ENCODE measurements at places on chromosomes 3 and 15.

- DNase-seq, result no peak
These were observed 74.0 kb upstream of the STRIT1 start for GRCh38 chr3:155367506-155367905.

DNA sequence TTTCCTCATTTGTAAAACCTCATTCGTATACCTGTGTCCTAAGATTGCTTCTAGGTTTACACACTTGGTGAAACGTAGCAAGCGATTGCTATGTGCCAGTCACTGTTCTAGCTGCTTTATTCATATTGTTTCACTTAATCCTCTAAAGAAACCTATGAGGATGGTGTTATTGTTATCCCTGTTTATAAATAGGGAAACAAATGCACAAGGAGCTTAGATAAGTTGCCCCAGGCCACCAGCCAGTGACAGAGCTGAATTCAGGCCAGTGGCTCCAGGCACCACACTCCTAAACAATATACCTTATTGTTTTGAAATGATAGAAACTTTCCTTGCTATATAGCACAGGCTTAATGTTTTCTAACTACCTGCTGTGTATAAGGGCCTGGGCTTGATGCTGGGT lies 44.0 kb downstream of the LPP start:
- DNase-seq, result no peak

- no peak for DNase-seq
These were observed 271.6 kb downstream of the FHIT start for GRCh38 chr3:60979461-60980341.

- no peak for DNase-seq
These were observed 201.9 kb upstream of the CHRM5 start for GRCh38 chr15:33766389-33766788.

DNA sequence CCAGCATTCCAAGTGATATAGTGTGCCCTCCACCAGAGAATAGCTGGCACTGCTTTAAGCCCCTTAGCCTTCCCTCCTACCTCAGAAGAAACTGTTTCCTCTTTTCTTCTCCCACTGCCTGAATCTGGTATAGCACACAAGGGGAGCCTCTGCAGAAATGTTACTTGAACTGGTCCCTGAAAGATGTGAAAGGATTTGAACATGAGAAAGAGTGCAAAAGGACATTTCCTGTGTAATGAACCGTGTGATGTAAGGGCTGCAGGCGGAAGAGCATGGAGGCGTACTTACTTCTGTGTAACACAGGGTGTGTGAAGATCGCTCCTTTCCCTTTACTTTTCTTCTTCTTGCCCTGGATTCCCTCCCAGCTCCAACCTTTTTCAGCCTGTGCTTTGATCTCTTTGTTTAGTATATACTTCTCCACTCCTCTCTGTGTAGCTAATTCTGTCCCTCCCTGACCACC lies 8.4 kb downstream of the TMOD3 start:
- DNase-seq, result no peak

DNA sequence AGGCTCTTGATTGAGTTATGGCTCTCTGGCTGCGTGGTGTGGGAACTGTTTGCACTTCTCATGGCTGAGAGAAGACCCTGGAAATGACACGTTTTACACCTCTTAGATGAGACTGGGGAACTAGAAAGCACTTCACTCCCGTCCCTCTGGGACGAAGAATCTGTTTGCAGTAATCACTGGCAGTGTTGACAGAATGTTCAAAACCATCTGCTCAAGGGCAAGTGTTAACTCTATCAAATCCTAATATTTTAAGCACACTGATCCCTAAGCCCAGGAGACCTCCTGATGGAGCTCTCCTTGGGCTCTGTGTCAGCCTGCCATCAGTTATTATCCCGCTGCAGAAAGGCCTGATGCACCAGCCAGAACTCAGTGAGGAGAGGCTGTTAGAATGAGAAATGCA lies 323.8 kb upstream of the DNAJC19 start:
- DNase-seq, result no peak

DNA sequence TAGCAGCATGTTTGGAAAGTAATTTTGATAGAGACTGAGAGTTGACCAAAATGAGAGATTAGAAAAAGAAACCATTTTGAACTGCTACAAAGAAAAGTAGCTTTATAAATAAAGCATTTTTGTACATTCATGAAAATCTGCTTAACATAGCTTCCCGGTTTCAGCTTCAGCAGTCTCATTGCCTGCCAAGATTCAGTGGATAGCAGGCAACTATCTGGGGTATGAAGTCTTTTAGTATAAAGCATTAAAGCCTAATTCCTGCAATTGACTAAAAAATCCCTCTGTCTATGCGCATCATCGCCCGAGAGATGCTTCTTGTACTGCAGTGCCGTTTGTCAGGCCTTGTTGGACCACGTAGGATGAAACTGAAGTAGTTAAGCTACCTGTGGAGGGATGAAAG lies 588.4 kb downstream of the NAALADL2 start:
- DNase-seq, result no peak

GRCh38 chr3:140178482-140178881 lies 243.5 kb downstream of the CLSTN2 start:
- DNase-seq, result no peak

- DNase-seq, result no peak
These were observed 476.6 kb upstream of the ROBO1 start for GRCh38 chr3:80244390-80244789.

DNA sequence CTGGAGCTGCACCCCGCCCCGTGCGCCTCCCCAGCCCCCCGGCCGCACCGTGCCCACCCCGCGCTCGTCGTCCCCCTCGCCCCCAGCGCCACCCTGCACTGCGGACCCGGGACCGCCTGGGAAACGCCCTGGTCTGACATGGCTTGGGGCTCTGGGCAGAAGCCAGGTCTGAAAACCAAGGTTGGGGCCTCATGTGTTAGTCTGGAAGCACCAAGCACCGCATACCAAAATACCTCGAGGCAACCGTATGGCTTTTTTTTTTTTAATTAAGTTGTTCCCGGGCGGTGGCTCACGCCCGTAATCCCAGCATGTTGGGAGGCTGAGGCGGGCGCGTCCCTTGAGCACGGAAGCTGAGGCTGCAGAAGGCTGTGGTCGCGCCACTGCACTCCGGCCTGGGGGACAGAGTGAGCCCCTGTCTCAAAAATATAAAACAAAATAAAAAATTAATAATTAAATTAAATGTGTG lies 91.5 kb upstream of the CHD2 start:
- no peak for DNase-seq

DNA sequence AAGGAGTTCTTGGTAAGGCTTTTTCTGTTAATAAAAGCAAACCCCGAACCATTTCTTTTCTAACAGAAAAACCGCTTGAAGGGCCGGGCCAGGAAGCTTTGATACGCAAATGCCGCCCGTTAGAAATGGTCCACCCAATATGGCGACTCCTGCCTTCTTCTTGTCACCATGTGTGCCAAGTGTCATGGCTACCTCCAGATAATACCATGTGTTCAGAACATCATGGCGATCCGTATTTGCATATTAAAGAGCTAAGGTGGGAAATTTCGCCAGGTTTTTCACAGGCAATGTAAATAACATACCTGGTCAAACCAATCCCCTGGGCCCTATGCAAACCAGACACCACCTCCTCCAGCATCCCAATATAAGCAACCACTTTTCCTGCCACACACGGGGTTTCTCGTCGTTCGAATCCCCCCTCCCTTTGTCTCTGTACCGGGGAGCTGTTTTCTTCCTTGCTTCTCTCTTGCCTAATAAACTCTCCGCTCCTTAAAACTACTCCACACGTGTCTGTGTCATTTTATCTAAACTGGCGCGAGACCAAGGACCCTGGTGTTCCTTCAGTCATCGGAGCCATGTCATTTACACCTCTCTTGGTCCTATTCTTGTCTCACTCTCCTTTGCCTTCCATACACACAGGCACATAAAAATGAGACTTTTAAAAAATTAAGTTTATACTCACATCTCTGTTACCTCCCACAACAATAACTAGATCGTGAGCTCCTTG lies 34.5 kb downstream of the NCEH1 start:
- DNase-seq, result no peak
